ENCODE measurements at places on chromosomes 16 and 17.

- no peak for DNase-seq
These were observed 5.7 kb upstream of the LCAT start for GRCh38 chr16:67949645-67950044.

- DNase-seq, result no peak
These were observed 439.5 kb downstream of the WWOX start for GRCh38 chr16:78538919-78539318.

- DNase-seq, result no peak
These were observed 24.4 kb upstream of the PMP22 start for GRCh38 chr17:15289285-15290183.

GRCh38 chr17:16353317-16354174, at the start of gene CENPV:
CENPV (minus strand) TSS chr17:16353469; CDS start chr17:16353436, 33 bp downstream.
- no peak for DNase-seq

- no peak for DNase-seq
These were observed 25.7 kb downstream of the RAB11FIP4 start for GRCh38 chr17:31417051-31417792.

- peak; percentile 85 for DNase-seq
These were observed at the start of gene MAPK8IP3 for GRCh38 chr16:1705688-1706385. MAPK8IP3 (plus strand) TSS chr16:1706195; CDS start chr16:1706340, 145 bp downstream.

DNA sequence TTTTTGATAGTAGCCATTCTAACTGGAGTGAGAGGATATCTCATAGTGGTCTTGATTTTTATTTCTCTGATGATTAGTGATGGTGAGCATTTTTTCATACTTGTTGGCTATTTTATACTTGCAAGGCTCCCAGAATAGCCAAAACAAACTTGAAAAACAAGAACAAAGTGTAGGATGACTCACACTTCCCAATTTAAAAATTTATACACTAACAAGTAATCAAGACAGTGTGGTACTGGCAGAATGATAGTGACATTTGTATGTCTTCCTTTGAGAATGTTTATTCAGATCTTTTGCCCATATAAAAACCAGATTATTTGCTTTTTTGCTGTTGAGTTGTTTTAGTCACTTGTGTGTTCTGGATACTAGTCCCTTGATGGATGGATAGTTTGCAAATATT, 17.8 kb downstream of the SPECC1 start:
- DNase-seq, result no peak

DNA sequence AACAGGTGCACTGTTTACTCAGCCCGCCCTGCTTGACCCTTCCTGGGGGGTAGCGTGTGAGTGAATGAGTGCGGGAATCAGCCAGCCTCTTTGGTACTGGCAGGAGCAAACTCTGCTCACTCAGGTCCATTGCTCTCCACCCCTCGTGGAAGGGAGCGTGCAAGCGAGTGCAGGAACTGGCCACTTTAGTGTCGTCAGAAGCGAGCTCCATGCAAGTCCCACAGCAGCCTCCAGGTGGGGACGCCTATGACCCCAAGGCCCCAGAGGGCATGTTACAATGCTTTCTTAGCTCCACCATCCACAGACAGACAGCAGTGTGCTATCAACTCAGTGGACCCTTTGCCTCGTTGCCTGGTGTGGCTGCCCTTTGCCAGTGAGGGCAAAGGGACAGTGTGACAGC, 1025.1 kb upstream of the CDH8 start:
- DNase-seq, result no peak

- DNase-seq, result peak; percentile 8
These were observed 344 bp downstream of the PSME3IP1 start for GRCh38 chr16:57185446-57185944.

- DNase-seq, result no peak
These were observed 18.1 kb downstream of the PRMT7 start for GRCh38 chr16:68328860-68329390.

GRCh38 chr16:77784441-77785372, 3.7 kb upstream of the VAT1L start:
- DNase-seq, result no peak

- DNase-seq, result no peak
These were observed at the start of gene TNK1 for GRCh38 chr17:7380855-7381683. TNK1 (plus strand) TSS chr17:7381089; CDS start chr17:7382927, 1,838 bp downstream.

- DNase-seq, result no peak
These were observed 56.1 kb upstream of the CHMP6 start for GRCh38 chr17:80935526-80935925.

- no peak for DNase-seq
These were observed 167.5 kb downstream of the UTP18 start for GRCh38 chr17:51427856-51428255.

DNA sequence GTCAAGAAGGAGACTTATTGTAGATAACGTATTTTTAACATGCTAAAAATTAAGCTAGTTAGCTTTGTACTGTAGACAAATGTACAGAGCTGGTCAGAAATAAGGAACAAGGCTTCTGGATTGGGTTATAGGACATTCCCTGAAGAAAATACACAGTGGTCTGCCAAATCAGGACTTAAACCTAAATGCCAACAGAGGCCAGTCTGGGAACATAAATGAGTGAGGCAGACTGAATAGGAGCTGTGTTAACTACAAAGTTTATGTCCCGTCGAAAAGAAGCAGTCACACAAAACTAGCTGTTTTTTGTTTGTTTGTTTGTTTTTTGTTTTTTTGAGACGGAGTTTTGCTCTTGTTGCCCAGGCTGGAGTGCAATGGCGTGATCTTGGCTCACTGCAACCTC, 120.4 kb upstream of the C17orf78 start:
- DNase-seq, result no peak

DNA sequence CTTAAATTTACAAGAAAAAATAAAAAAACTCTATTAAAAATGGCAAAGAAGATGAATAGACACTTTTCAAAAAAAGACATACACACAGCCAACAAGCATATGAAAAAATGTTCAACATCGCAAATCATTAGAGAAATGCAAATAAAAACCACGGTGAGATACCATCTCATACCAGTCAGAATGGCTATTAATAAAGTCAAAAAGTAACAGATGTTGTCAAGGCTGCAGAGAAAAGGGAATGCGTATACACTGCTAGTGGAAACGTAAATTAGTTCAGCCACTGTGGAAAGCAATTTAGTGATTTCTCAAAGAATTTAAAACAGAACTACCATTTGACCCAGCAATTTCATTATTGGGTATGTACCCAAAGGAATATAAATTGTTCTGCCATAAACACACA, 31.4 kb downstream of the CAPNS2 start:
- DNase-seq, result no peak

DNA sequence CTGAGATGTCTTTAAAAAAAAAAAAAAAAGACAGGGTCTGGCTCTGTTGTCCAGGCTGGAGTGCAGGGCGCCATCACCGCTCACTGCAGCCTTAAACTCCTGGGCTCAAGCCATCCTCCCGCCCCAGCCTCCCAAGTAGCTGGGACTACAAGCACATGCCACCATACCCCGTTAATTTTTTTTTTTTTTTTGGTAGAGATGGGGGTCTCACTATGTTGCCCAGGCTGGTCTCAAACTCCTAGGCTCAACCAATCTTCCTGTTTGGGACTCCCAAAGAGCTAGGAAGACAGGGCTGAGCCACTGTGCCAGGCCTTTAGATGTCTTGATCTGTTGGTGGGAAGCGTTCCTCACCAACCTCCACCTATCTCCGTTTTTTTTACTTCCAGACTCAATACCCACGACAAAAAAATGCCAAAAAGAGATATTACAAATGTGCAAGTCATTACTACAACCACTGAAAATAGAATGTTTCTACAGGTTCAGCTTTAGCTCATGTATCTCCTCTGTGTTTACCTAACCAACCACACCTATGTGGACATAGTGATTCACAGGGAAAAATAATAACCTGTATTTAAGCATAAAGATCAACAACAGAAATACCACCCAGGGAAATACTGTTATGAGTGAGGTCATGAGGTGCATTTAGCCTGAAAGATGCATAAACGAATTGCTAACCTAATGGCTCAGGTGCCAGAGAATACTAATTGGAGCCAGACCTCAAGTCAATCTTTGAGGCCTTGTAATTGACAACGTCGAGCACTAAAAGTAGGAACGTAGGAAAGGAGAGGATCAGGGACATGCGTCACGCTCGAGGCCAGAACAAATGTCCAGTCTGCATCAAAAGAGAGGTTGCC, 22.6 kb downstream of the NACA2 start:
- DNase-seq, result no peak

- DNase-seq, result no peak
These were observed 23.5 kb downstream of the LIG3 start for GRCh38 chr17:35003778-35004177.

GRCh38 chr16:83356986-83357385, 450.8 kb upstream of the HSBP1 start:
- no peak for DNase-seq

GRCh38 chr17:80382446-80382845, 32.5 kb upstream of the ENDOV start:
- DNase-seq, result no peak

DNA sequence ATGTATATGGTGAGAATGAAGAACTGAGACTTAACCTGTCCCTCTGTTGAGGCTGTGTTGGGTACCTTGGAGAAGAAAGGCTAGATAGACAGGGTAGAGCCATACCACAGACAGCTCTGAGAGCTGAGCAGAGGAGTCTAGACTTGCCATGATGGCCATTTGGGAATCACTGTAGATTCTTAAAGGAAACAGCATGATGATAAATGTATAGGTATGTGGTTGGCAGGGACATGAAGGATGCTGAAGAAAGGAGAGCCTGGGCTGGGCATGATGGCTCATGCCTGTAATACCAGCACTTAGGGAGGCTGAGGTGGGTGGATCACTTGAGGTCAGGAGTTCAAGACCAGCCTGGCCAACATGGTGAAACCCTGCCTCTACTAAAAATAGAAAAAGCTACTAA, 114.4 kb upstream of the HAS3 start:
- DNase-seq, result no peak

DNA sequence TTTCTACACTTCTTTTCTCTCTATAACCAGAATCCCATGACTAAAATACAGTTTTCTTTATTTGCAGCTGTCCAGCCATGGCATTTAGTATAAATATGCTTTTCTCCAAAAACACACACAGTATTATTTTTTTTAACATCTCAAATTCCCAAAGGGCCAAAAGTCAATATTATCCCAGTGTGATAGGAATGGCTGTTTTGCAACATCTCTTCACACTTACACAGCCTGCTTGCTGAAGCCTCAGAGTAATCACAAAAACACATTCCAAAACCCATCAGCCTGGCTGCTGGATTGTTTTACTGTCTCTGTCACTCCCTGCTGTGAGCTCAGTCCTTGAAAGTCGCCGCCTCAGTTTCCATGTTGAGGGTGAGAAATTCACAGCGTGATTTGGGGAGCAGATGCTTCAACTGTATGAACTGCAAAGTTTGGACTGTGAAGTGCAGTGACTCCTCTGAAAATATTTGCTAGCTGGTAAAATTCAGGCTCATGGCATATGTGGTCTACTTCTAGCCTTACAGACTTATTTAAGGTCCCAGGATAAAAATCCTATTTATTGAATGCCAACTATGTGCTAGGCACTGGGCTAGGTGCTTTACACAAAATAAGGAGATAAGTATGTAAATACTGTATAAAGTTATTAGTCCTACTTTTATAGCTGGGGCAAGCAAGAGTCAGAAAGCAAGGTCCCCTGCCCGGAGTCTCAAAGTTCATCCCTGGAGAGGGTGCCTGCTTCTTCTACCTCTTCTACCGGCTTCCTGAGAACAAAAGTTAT, 116.5 kb downstream of the SOCS1 start:
- DNase-seq, result no peak

DNA sequence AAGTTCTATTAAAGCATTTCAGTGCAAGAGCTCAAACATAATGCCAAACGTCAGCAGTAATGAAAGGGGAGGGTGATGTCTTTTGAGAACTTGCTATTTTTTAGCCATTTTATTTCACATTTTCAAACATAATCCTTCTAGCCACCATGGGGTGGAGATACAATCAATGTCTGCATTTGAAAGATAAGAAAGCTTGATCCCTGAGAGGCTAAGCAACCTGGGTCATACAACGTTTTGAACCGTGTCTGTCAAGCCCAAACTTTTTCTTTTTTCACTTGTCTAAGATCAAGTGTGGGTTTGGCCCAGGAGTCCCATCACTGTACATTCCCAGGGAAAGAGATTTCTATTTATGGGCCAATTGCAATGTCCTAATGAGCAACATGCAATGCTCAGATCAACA, 331.1 kb downstream of the SLC39A11 start:
- DNase-seq, result no peak

DNA sequence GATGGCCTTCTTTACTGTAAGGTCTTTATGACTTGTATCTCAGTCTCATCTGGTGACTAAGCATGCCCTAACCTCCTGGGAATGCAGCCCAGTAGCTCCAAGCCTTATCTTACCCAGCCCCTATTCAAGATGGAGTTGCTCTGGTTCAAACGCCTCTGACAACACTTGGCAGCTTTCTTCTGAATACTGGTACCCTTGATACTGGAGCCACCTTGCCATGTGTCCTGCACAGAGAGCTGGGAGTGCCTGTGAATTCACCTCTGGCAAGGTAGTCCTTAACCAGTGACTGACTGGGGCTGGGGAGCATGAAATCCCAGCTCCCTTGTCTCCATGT, 17.2 kb downstream of the NUDT7 start:
- DNase-seq, result no peak

DNA sequence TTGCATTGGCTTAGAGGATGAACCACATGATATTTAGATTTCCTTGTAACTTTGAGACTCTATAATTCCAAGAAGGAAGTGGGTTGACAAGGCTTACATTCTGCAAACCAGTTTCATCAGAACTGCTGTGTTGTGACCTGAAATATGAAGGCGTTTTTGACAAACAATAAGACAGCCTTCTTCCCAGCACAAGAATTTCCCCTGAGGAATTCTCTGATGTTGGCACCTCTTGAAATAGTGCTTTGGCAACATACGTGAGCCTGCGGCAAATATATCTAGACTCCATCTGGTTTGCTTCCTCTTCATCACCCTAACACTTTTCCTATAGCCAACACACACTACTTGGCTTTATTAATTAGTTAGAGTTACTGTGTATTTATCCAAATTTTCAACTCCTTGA, 585.5 kb upstream of the SOX9 start:
- DNase-seq, result no peak

DNA sequence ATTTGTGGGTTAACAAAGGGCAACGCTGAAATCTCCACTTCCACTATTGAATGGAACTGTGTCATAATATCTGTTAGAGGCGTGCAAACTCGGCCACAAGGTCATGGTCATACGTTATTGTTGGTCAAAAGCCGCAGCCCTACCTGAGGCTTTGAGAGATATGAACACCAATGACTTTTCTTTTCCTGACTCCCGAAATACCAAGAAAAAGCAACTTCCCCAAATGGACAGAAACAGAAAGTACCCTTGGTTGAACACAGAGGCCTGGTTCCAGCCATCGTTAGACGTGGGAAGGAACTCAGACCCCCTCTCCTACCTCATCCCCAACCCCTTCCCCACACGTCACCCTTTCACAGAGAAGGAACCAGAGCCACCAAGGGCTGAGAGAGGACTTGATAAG, 1.4 kb upstream of the PIK3R5 start:
- DNase-seq, result no peak

- DNase-seq, result no peak
These were observed 24.9 kb upstream of the RHOT1 start for GRCh38 chr17:32117399-32117798.

DNA sequence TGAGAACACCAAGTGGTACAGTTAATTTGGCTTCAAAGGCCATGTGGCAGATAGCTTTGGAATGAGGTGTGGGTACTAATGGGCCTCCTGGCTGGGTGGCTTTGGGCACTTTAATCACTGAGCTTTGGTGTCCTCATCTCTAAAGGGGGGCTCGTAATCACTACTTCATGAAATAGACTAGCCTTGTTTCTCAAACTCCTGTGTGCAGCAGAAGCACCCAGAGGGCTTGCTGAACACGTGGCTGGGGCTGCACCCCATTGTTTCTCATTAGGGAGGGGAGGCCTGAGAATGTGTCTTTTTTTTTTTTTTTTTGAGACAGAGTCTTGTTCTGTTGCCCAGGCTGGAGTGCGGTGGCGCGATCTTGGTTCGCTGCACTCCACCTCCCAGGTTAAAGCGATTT, 5.8 kb downstream of the EPN2 start:
- no peak for DNase-seq
